ENCODE measurements at places on chromosomes 7 and 10.

DNA sequence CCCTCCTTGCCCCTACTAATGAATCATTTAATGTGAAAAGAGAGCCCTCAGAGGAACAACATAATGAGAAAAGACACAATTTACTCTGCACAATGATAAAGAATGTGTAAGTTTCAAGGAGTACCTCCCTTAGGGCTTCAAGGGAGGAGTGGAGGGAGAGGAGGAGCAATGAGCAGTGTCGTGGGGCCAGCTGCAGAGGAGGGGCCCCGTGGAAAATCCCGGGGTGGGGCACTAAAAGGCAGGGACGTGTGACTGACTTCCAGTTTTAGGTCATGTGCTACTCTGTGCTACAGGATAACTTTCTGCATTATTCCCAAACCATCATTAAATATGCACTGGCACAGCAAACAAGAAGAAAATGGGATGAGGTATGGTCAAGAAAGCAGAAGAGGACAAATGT, 108.1 kb downstream of the ANLN start:
- no peak for DNase-seq

DNA sequence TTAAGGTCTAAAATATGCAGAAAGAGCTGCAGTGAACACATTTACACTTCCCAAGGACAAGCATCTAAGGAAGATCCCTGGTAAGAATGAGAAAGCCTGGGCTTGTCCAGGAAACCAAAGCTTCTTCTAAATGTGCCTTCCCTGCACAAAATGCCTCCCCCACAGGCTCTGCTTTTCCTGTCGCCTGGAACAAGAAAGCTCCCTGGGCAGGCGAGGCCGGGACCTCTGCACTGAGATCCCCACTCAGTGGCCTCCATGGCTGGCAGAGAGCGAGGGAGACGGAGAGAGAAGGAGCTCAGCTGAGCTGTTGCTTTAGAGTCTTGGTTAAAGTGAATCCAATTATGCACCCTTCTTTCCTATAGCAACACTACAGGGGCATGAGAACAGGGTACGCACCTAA, 75.6 kb downstream of the AMZ1 start:
- DNase-seq, result no peak

- no peak for DNase-seq
Measured at GRCh38 chr10:98539578-98539977, 92.8 kb upstream of the HPS1 start.

- DNase-seq, result no peak
Measured at GRCh38 chr7:33958104-33958503, 52.8 kb downstream of the BMPER start.

DNA sequence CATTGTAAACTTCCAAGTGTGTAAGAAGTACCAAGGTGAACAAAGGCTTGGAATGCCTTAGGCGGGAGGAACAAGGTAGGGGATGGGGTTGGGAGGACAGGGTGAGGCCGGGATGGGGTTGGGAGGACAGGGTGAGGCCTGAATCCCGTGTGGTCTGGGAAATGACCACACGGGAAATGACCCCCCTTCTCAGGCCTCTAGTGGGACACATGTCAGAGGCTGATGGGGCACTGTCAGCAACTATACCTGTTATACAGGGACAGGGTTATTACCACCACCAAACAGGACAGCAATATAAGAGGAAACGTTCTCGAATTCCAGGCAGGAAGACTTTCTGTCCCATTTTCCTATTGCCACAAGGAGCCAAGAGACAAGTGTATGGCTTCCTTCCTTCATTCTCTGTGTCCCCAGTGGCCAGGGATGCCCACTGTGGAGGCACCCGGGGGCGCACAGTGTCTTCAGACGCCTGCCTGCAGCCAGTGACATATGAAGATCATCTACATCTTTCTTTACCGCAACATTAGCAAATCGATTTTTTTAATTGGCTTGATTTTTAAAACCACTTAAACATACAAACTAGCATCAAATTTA, 1.3 kb downstream of the MKI67 start:
- DNase-seq, result no peak
